ENCODE measurements at places on chromosomes 6 and 20. TPM values are rescaled to one million over a fixed set of nuclear protein-coding genes. Genes with fewer than 3 reads are reported as not detected.

DNA sequence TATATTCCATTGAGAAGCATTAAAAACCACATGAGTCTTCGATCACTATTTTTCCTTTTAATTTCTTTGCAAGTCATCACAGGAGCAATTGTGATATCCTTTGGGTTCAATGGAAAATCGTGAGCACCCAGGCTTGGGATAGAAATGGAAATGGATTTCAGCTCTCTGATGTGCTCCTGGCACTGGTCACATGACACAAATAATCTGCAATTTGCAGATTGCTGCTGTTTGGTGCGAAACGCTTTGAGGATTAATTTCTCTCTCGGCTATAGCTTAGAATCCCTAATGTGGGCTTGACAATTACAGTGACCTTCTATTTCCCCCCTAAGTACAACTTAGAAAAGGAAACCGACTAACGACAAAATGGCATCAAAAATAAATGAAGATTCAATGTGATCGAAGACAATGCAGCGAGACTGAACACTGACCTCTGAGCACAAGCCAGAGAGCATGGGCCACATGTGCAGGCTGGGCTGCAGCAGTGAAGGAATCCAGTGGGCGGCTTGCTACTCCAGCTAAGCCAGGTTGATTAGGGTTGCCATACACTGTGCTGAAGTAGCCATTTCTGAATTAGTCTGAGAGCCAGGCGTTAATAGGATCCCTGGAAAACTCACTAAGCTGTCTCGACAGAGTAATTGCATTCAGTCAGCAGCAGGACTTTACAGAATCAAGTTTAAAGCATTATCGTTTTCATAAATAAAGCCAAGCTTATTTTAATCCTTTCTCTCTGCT, 301.8 kb upstream of the AGPAT4 start:
- no peak overlapping the region for H3K27ac ChIP-seq
- H3K4me1 ChIP-seq, result no peaks in the 10 kb centered on the region
- DNase-seq, result no peak
- no peak overlapping the region for H3K4me3 ChIP-seq
- H3K27me3 ChIP-seq, result no peaks in the 10 kb centered on the region

GRCh38 chr6:28816909-28817807, 106.6 kb downstream of the TRIM27 start:
- no peak for DNase-seq
- H3K27ac ChIP-seq, result no peak overlapping the region
- H3K4me1 ChIP-seq, result no peaks in the 10 kb centered on the region
- H3K4me3 ChIP-seq, result no peak overlapping the region
- H3K36me3 ChIP-seq, result no peaks in the 10 kb centered on the region

DNA sequence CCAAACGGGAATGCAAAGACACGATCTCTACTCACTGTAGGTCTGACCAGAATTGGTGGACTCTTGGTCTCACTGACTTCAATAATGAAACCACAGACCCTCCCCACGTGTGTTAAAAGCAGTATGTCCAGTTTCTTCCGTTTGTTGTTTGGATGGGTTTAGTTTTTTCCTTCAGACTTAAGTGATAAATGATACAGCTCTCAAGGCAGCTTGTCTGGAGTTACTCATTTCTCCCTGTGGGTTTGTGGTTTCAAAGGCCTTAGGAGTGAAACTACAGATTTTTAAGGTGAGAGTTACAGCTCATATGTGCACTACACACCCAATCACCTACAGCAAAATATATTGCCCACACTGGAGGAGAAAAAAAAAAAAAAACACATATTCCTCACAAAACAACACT, 86.7 kb upstream of the STMND1 start:
- H3K27me3 ChIP-seq, result no peaks in the 10 kb centered on the region
- H3K4me1 ChIP-seq, result no peaks in the 10 kb centered on the region
- no peak overlapping the region for H3K4me3 ChIP-seq
- no peak for DNase-seq

MUC22 gene
- total RNA-seq, result not detected

ECHDC1 gene
- 29.8 TPM for total RNA-seq

OPRM1 gene
- not detected for total RNA-seq

Measured in right atrium auricular region (tissue), 2 donors.